Heart right ventricle (tissue), 16 donors: ENCODE measurements at places on chromosomes 7 and 10. TPM values are rescaled to one million over a fixed set of nuclear protein-coding genes. Genes with fewer than 3 reads are reported as not detected.

DNA sequence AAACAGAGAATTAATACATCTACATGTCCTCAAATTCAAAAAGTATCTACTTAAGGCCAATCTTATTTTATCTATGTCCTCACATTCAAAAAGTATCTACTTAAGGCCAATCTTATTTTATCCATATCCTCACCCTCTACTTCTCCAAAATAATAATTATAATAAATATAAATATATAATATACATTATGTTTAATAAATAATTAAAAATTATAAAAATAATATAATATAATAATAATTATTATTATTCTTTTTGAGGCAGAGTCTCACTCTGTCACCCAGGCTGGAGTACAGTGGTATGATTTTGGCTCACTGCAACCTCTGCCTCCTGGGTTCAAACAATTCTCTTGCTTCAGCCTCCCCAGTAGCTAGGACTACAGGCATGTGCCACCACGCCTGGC is 784.9 kb downstream of the DNAJB9 start:
- DNase-seq: no peak

DNA sequence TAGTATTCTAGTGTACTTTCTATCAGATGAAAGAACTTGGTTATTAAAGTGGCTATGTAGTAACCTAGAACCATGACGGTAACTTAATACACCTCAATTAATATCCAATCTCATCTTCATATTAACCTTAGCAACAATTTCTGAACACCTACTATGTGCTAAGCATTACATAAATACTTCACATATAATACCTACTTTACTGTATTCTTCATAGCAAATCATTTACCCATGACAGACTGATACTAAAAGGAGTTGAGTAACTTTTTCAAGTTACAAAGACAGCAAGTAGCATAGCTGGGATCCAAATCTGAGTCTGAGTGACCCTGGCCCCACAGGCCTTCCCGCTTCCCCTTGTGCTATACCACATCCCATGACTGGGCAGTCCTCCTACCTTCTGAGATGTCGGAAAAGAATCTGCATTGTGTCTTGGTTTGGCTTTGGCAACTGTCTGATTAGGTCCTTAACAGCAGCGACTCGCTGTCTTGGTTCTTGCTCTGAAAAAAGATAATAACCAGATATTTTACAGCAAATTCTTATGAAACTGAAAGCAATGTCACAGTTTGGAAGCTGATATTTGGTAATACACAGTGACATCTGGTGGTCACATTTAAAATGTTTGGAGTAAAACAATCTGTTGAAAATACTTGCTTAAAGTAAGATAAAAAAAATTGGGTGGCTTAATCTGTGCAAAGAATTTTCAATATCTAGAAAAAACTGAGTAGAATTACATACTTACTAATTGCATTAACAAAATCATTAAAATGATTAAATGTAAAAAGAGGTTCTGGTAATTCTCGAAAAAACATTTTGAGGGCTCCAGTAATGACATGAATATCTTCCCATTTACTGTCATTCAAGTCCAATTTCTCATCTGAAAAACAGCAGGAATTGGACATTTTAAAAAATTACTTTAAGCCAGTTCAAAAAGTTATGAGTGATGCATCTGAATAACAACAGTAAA is 120.1 kb downstream of the ARHGAP12 start:
- DNase-seq: peak; percentile 39

- no peak for DNase-seq
These were observed 104.9 kb downstream of the KMT2E start for GRCh38 chr7:105118612-105119600.

GRCh38 chr7:149292462-149292823 is 30.4 kb downstream of the ZNF783 start:
- DNase-seq: no peak

- no peak for DNase-seq
These were observed 201.3 kb downstream of the ARL4A start for GRCh38 chr7:12888717-12889116.

DNA sequence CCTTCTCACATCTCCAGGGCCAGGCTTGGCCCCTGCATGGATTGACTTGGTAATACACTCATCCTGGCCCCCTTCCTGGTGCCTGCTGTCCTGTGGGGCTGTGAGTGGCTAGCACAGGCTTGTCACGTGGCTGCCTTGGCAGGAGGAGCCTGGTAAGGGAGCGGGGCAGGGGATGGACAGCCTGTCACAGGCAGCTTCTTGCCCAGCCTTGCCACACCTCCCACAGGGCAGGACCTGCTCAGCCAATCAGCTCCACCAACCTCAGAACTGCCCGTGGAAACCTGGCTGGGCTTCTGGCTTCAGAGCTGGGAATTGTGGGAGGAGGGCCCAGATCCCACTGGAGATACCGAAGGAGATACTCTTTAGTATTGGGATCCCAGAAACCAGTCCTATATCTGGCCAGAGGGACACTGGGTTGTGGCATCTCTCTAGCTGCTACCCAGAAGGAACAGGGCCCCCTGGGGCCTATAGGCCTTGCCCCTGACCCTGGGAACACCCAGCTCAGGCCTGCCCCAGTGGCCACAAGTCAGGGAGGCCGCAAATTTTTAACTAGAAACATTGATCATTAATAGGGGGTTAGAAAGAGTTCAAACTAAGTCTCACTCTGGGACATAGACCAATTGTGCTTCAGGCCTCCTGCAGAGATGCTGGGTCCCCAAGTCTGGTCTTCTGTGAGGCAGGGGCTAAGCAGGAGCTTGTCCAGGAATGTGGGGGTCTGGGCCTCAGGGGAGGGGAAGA is at the start of gene HOGA1:
TSS of gene HOGA1 (plus strand) at position 330 of the 738 bp plus-strand sequence. CDS start at position 645, 315 bp downstream.
- DNase-seq: peak; percentile 83

- no peak for DNase-seq
These were observed 120.7 kb downstream of the TES start for GRCh38 chr7:116331020-116331419.

DNA sequence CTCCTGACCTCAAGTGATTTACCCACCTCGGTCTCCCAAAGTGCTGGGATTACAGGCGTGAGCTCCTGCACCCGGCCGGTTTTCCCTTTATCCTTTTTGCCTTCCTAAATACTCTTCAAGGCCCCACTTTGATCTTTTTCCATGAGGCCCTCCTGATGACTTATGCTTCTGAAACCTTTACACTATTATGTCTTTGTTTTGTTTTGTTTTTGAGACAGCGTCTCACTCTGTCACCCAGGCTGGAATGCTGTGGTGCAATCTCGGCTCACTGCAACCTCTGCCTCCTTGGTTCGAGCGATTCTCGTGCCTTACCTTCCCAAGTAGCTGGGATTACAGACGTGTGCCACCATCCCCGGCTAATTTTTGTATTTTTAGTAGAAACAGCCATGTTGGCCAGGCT is 3.8 kb downstream of the STMP1 start:
- DNase-seq: no peak

- no peak for DNase-seq
These were observed 131.1 kb upstream of the CHST15 start for GRCh38 chr10:124224331-124225028.

- DNase-seq: no peak
These were observed 284.5 kb upstream of the SEMA3D start for GRCh38 chr7:85471307-85471706.

DNA sequence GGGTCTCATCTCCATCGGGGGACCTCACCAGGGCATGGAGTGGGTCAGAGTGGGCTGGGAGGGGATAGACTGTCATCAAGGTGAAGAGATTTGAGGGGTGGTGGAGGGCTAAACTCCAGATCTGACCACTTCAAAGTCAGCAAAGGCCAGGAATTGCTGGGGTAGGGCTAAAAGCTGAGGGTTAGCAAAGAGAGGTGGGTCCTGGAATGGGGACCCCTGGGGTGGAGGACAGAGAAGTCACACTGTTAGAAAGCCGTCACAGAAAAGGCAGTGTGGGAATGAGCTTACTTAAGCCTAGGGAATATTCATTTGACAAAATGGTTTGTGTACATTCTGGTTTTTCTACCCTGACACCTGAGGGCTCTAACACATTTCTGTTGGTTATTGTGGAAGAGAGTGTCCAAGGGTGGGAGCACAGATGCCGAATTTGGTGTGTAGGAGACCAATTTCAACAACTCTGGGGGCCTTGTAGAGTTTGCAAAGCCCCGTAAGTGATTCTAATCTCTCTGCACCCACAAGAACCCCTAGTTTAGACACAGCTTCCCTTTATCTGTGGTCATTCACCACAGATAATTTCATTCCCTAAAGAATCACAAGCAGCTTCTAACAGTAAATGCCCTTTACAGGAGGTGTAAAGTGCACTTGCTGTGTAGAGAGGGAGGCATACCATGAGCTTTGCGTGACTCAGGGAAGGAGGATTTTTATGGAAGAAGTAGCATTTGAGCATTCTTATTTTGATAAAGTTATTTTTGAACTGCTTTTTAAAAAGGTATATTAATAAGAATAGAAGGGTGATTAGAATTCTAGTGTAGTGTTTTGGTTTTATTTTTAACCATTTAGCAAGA is 6.4 kb downstream of the FBH1 start:
- DNase-seq: no peak

- DNase-seq: no peak
These were observed 233.5 kb upstream of the KIAA1217 start for GRCh38 chr10:23975431-23975830.

- no peak for DNase-seq
These were observed 213.7 kb downstream of the HTR7 start for GRCh38 chr10:90644165-90644564.

- DNase-seq: no peak
These were observed 274.0 kb downstream of the FRMD4A start for GRCh38 chr10:14056610-14057332.

- DNase-seq: no peak
These were observed 3.1 kb upstream of the IRF5 start for GRCh38 chr7:128934361-128935341.

DNA sequence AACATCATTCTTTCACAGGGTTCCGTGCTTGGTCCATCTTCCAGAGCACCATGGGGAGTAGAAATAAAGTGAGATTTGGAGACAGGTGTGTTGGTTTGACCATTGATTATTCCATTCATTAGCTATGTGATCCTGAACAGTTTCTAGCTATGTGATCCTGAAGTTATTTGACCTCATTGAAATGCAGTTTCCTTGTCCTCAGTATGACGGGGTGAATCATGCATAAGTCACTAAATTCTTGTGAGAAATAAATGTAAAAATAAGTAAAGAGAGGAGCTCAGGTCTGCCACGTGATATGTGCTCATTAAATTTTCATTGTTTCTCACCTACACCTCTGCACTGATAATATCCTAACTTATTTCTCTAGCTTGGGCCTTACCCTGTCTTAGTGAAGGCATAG is 34.1 kb upstream of the LHFPL3 start:
- no peak for DNase-seq

GRCh38 chr7:91681718-91682117 is 198.8 kb downstream of the MTERF1 start:
- DNase-seq: no peak

- DNase-seq: no peak
These were observed 301.0 kb downstream of the SORCS1 start for GRCh38 chr10:106863549-106863948.

GRCh38 chr7:90621125-90621746 is 25.1 kb downstream of the CDK14 start:
- DNase-seq: no peak

Gene ERVW-1
- total RNA-seq: not detected

Gene SEPTIN7
- total RNA-seq: 194 TPM

Gene SPDYE2B
- not detected for total RNA-seq

Gene MICU1
- total RNA-seq: 42.1 TPM

Gene TET1
- total RNA-seq: 1.9 TPM

Gene PRLHR
- total RNA-seq: not detected

Gene CALN1
- not detected for total RNA-seq

Gene SH2D4B
- not detected for total RNA-seq

Gene NRF1
- total RNA-seq: 14.0 TPM
